A549 treated with ZK216348 at 1 μM for 4 hours (cell line): ENCODE measurements at places on chromosomes 16 and 17. TPM values are rescaled to one million over a fixed set of nuclear protein-coding genes. Genes with fewer than 3 reads are reported as not detected.

Gene HIGD1B
- total RNA-seq = not detected in 5 replicates

Gene EZH1
- 10.2 to 14.6 TPM (median 13.3 TPM) in 5 replicates for total RNA-seq

Gene SCIMP
- total RNA-seq = not detected in 5 replicates

Gene AIPL1
- not detected in 5 replicates for total RNA-seq

Gene TK2
- total RNA-seq = 16.6 to 31.9 TPM (median 17.5 TPM) in 5 replicates

Gene RPA1
- 61.3 to 80.6 TPM (median 72.8 TPM) in 5 replicates for total RNA-seq

Gene WNT9B
- total RNA-seq = not detected in 5 replicates

Gene GRAPL
- not detected in 5 replicates for total RNA-seq

Gene TMEM235
- not detected in 5 replicates for total RNA-seq
